ENCODE measurements at places on chromosomes 12 and 14. TPM values are rescaled to one million over a fixed set of nuclear protein-coding genes. Genes with fewer than 3 reads are reported as not detected.

Gene FAM90A1
- not detected for total RNA-seq

Gene KLRD1
- 0.83 TPM for total RNA-seq

Gene PLEKHG7
- total RNA-seq: not detected

Gene CYP46A1
- total RNA-seq: 5.5 TPM

- H3K4me1 ChIP-seq: no peaks in the 10 kb centered on the region
- peaks cover 43% of the 10 kb centered on the region for H3K36me3 ChIP-seq
Observed at GRCh38 chr12:123200414-123200813, 32.5 kb downstream of the MPHOSPH9 start.

Gene GALNT9
- 9.5 TPM for total RNA-seq

DNA sequence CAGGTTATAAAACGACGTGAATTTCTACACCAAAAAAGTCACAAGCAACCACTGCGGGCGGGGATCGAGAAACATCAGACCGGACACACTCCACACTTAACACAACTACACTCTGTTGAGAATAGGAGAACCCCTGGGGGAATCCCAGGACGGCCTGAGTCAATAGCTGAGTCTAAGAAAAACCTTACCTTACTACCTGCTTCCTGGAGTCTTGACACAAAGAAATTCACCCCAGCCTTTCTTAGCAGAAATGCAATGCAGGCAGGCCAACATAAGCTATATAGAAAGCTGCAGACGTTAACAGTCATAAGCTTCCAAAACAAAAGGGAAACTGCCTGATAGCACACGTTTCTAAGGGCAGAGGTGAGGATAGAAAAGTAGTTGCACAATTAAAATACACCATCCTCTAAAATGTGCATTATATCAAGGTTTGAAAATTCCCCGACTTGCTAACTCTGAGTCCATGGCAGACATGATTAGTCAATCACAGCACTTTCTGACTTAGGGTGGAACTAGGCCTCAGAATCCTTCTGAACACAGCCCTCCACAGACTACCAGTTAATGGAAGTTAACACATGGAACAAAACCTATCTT, 68.0 kb downstream of the CCDC88C start:
- no peak for DNase-seq
- no peaks in the 10 kb centered on the region for H3K27me3 ChIP-seq
- H3K36me3 ChIP-seq: no peaks in the 10 kb centered on the region
- H3K4me1 ChIP-seq: peaks cover 45% of the 10 kb centered on the region
- H3K27ac ChIP-seq: peak overlapping the region; percentile 16

GRCh38 chr14:89117012-89117411, 292.6 kb downstream of the TTC8 start:
- DNase-seq: no peak
- no peaks in the 10 kb centered on the region for H3K36me3 ChIP-seq
- H3K27ac ChIP-seq: no peak overlapping the region
- no peaks in the 10 kb centered on the region for H3K27me3 ChIP-seq
- H3K4me1 ChIP-seq: no peaks in the 10 kb centered on the region
- H3K4me3 ChIP-seq: no peak overlapping the region

DNA sequence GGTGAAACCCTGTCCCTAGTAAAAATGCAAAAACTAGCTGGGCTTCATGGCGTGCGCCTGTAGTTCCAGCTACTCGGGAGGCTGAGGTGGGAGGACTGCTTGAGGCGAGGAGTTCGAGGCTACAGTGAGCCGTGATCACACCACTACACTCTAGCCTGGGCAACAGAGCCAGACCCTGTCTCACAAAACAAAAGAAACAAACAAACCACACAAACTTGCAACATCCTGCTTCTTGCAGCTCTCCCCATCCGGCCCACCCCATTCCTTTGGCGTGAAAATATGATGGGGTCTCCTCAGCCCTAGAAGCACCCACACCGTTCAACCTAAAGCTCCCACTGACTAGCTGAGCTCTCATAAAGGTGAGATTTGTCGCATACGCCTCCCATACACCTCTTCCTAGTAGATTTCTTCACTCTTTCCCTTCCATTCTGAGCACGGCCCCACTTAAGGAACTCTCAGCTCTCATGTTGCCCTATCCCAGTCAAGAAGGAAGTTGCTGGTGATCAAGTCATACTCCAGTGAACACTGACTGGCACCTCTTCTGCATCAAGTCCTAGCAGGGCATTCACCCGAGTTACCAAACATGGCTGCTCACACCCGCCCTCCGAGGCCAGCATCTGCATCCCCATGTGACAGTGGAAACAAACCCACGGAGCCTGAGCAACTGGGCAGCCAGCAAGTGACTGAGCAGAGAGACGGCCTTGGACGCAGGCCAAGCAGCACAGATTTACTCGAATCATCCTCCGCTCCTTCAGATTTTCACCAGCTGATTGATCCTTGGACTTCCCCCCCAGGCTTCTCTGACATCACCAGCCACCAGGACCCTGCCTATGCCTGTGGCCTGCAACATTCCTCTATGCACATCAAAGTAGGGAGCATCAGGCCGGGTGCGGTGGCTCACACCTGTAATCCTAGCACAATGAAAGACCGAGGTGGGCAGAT, 18.9 kb upstream of the CD27 start:
- no peak overlapping the region for H3K4me3 ChIP-seq
- no peaks in the 10 kb centered on the region for H3K36me3 ChIP-seq
- no peaks in the 10 kb centered on the region for H3K27me3 ChIP-seq
- peaks cover 3% of the 10 kb centered on the region for H3K4me1 ChIP-seq

GRCh38 chr12:110330544-110330943, 49.5 kb downstream of the ATP2A2 start:
- DNase-seq: no peak
- no peak overlapping the region for H3K4me3 ChIP-seq
- H3K27ac ChIP-seq: no peak overlapping the region
- no peaks in the 10 kb centered on the region for H3K27me3 ChIP-seq
- peaks cover 4% of the 10 kb centered on the region for H3K4me1 ChIP-seq
- peaks cover 49% of the 10 kb centered on the region for H3K36me3 ChIP-seq

- no peaks in the 10 kb centered on the region for H3K27me3 ChIP-seq
- no peak for DNase-seq
- no peak overlapping the region for H3K4me3 ChIP-seq
- H3K4me1 ChIP-seq: peaks cover 8% of the 10 kb centered on the region
Observed at GRCh38 chr12:132824053-132824452, 4.6 kb downstream of the GOLGA3 start.

GRCh38 chr14:100880271-100881101, 23.0 kb downstream of the RTL1 start:
- H3K4me1 ChIP-seq: peaks cover 6% of the 10 kb centered on the region
- DNase-seq: no peak
- peaks cover 67% of the 10 kb centered on the region for H3K36me3 ChIP-seq

DNA sequence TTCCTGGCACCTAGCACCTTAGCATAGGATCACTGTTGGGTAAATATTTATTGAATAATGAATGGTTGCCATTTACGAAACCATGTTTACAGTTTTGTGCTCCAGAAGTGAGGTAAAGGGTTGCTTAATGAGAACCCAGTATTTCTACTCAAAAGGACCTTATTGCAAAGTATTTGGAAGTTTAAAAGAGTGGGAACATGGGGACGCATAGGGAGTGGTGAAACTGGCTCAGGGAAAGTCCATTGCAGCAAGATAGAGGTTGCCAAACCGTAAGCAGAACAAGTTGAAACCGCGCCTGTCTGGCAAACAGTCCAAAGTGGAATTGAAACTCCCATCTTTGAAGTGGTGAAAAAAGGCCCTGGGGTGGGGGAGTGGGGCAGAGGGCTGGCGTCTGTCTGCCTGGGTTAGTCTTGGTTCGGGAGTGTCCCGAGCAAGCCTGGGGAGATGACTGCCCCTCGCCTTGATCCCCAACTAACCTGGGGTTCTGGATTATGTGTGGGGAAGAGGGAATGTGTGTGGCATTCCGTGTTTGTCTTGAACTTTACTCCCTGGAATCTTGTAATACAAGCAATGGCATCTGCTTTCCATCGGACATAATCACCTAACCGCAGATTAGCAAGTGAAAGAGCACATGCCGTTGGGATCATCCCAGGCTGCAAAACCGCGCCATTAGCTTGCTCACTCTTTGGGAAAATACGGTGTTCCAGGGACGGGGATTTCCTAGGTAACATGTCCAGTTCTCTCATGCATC, 7.2 kb downstream of the ALDH2 start:
- no peak overlapping the region for H3K4me3 ChIP-seq
- peaks cover 11% of the 10 kb centered on the region for H3K36me3 ChIP-seq
- H3K27me3 ChIP-seq: no peaks in the 10 kb centered on the region

GRCh38 chr12:22858849-22859570, 234.0 kb downstream of the ETNK1 start:
- H3K4me1 ChIP-seq: no peaks in the 10 kb centered on the region
- no peak overlapping the region for H3K4me3 ChIP-seq
- no peaks in the 10 kb centered on the region for H3K27me3 ChIP-seq
- H3K27ac ChIP-seq: no peak overlapping the region
- no peaks in the 10 kb centered on the region for H3K36me3 ChIP-seq

DNA sequence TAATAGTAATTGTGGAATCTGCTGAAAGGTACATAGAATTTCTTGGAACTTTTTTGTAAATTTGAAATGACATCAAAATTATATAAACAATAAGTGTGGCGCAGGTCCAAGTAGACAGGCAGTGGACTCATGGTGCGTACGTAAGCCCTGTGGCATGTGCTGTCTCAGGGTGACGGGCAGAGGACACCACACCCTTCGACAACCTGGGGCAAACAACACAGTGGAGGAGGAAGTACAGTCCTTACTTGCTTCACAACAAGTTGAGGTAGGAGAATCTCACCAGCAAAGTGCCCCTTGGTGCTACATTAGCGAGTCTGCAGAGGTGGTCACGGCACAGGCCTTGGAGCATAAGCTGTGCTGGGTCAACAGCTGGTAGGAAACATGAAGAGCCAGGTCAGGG, 180.9 kb downstream of the AEBP2 start:
- H3K4me1 ChIP-seq: no peaks in the 10 kb centered on the region
- H3K27me3 ChIP-seq: no peaks in the 10 kb centered on the region
- H3K36me3 ChIP-seq: no peaks in the 10 kb centered on the region
- DNase-seq: no peak

- no peak for DNase-seq
- H3K36me3 ChIP-seq: peaks cover 34% of the 10 kb centered on the region
- no peak overlapping the region for H3K4me3 ChIP-seq
Observed at GRCh38 chr12:122959566-122960192, 6.6 kb downstream of the ABCB9 start.
